ENCODE measurements at places on chromosomes 16 and 17.

DNA sequence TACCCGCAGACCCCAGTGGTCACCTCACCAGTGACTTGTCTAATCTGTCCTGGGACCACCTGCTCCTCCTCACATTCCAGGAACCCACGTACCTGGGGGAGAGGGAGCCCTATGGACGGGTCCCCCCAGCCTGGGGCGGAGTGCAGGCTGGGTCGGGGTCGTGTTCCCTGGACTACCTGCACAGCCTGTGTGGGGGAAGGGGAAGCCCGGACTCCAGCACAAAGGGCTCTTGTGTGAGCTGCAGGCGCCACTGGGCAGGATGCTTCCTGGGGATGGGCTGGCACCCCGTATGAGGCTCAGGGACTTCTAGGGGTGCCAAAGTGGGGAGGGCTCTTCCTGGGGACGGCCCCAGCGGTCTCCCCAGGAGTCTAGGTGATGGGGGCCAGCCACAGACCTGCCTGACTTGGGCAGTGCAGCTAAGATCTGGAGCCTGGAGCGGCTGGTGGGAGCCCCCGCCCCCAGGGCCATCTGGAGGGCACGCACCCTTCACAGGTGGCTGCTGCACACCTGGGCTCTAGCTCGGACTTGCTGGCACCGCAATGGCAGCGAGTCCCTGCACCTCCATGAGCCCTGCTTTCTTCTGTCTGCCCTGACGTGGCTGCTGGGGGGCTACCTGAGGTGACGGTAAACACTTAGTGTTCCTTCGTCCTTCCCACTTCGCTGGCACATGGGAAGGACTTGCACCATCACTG, 7.5 kb downstream of the VASN start:
- peaks cover 4% of the 10 kb centered on the region for H3K36me3 ChIP-seq
- no peak overlapping the region for H3K4me3 ChIP-seq
- DNase-seq = no peak
- peaks cover 6% of the 10 kb centered on the region for H3K4me1 ChIP-seq
- no peaks in the 10 kb centered on the region for H3K27me3 ChIP-seq

DNA sequence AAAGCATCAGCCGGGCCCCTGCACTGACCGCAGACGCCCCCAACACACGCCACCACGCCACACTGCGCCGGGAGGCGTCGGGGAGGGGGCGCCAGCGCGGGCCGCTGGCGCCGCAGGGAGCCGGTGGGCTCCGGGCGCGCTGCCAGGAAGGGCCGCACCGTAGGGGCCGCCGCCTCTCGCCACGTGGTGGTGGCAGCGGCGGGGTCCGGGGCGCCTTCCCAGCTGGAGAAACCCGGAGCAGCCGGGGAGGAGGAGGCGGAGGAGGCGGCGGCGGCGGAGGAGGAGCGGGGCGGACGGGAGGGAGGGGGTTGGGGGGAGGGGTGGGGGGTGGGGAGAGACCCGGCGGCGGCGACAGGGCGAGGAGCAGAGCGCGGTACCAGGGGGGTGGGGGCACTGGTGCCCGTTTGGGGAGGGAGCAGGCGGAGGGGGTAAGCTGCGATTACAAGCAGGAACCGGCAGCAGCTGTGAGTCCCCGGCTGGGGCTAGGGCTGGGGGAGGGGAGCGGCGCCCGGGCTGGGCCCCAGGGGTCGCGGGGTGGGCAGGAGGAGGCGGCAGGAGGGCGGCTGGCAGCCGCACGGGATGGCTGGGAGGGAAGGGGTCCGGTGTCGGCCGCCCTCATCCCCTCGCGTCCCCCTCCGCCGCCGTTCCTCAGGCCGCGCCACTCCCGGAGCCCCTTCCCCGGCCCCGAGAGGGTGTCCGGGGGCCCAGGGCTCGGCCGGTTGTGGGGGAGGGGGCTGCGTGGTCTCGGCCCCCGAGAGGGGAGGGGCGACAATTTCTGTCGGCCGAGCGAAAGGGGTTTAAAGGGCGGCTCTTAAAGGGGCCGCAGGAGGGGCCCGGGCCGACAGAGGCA, at the start of gene TBKBP1:
TBKBP1 (plus strand) TSS at position 431 of the 850 bp plus-strand sequence. CDS start 1,952 bp downstream, outside the sequence.
- no peaks in the 10 kb centered on the region for H3K27me3 ChIP-seq
- H3K4me3 ChIP-seq = peak within 1 kb of the TSS; percentile 79
- peak; percentile 76 for DNase-seq
- peaks cover 19% of the 10 kb centered on the region for H3K36me3 ChIP-seq
- peaks cover 64% of the 10 kb centered on the region for H3K4me1 ChIP-seq
- peak within 1 kb of the TSS; percentile 89 for H3K27ac ChIP-seq

GRCh38 chr16:17145029-17145428, 325.7 kb downstream of the XYLT1 start:
- no peak overlapping the region for H3K4me3 ChIP-seq
- H3K36me3 ChIP-seq = peaks cover 4% of the 10 kb centered on the region
- H3K27ac ChIP-seq = no peak overlapping the region
- no peaks in the 10 kb centered on the region for H3K4me1 ChIP-seq

DNA sequence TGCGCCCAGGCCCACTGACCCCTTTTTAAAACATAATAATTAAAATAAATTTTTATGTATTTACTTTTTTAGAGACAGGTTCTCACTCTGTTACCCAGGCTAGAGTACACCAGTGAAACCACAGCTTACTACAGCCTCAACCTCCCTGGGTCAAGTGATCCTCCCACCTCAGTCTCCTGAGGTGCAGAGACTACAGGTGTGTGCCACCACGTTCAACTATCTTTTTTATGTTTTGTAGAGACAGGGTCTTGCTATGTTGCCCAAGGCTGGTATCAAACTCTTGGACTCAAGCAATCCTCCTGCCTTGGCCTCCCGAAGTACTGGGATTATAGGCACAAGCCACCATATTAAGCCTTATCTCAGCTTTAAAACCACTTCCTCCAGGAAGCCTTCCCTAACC, 56.1 kb upstream of the BCAR1 start:
- DNase-seq = no peak
- H3K36me3 ChIP-seq = peaks cover 28% of the 10 kb centered on the region
- H3K27me3 ChIP-seq = no peaks in the 10 kb centered on the region

GRCh38 chr17:50426472-50426782, 409 bp downstream of the ACSF2 start:
- H3K4me3 ChIP-seq = peak overlapping the region; percentile 76
- peaks cover 27% of the 10 kb centered on the region for H3K4me1 ChIP-seq
- H3K36me3 ChIP-seq = no peaks in the 10 kb centered on the region
- peak overlapping the region; percentile 48 for H3K27ac ChIP-seq

DNA sequence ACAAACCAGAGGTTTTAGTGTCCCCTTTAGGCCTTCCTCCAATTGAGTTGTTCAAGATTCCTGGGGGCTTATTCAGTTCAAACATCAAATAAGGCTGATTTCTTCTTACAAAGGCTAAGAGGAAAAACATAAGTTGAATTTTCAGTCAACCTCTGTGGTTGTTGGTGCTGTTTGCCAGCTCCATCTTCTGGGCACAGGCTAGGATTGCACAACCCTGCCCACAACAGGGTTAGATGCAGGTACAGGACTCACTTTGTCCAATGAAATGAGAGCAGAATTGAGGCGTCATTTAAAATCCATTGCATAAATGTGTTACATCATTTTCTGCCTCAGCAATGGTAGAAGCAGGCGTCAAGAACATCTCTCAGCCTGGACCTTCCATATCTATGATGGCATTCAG, 173.3 kb downstream of the PMP22 start:
- no peaks in the 10 kb centered on the region for H3K4me1 ChIP-seq
- H3K27me3 ChIP-seq = peaks cover 7% of the 10 kb centered on the region
- H3K36me3 ChIP-seq = no peaks in the 10 kb centered on the region
- DNase-seq = peak; percentile 6

- H3K4me3 ChIP-seq = no peak overlapping the region
- H3K27me3 ChIP-seq = no peaks in the 10 kb centered on the region
- no peak overlapping the region for H3K27ac ChIP-seq
- DNase-seq = no peak
- H3K4me1 ChIP-seq = no peaks in the 10 kb centered on the region
Observed at GRCh38 chr16:85662482-85662812, 26.3 kb downstream of the GINS2 start.

DNA sequence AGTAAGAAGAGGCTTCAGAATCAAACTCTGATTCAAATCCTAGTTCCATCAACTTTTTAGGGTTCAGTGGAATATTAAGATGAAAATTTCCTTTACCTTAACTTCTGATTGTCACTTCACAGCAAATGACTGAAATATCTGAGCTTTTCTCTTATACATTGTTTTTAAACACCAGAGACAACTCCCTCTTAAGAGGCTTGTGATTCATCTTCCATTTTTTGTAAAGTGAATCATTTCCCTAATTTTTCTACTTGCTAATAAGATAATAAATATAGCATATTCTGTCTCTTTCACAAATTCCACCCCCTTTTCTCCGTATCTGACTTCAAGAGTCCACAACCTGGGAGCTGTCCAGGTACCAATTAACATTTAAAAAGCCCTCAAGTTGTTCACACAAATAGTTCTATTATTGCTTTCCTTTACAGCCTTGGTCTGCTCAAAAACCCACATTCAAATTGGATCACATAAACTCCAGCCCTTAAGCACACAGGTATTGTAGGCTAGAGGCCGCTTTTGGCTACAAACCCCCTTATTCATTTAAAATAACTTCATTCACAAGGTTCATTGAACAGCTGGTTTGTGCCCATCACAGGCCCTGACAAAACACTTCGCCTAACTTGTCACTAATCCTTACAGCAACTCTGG, 14.1 kb upstream of the UTP6 start:
- peaks cover 2% of the 10 kb centered on the region for H3K36me3 ChIP-seq
- peaks cover 23% of the 10 kb centered on the region for H3K4me1 ChIP-seq
- H3K27ac ChIP-seq = no peak overlapping the region
- H3K4me3 ChIP-seq = no peak overlapping the region
- H3K27me3 ChIP-seq = peaks cover 24% of the 10 kb centered on the region
- no peak for DNase-seq

GRCh38 chr16:87850009-87851006, 19.0 kb downstream of the SLC7A5 start:
- no peaks in the 10 kb centered on the region for H3K27me3 ChIP-seq
- H3K27ac ChIP-seq = peak overlapping the region; percentile 25
- H3K36me3 ChIP-seq = peaks cover 76% of the 10 kb centered on the region
- peak; percentile 87 for DNase-seq

DNA sequence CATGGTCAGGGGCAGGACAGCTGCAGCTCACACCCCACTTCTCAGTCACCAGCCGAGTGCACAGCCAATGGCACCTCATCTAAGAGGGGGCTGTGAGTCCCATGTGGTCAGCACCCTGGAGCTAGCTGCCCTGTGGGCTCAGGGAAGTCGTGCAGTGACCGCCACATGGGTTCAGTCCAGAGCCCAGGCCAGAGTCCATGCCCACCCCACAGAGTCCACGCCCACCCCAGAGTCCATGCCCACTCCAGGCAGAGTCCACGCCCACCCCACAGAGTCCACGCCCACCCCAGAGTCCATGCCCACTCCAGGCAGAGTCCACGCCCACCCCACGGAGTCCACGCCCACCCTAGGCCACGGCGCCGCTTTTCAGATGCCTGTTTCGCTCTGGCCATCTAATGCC, 24.1 kb downstream of the SLC7A5 start:
- H3K4me1 ChIP-seq = peaks cover 9% of the 10 kb centered on the region
- H3K36me3 ChIP-seq = peaks cover 78% of the 10 kb centered on the region
- no peak overlapping the region for H3K27ac ChIP-seq
- H3K4me3 ChIP-seq = no peak overlapping the region

GRCh38 chr16:11409398-11409797, 64.1 kb downstream of the RMI2 start:
- H3K36me3 ChIP-seq = no peaks in the 10 kb centered on the region
- H3K4me3 ChIP-seq = no peak overlapping the region
- DNase-seq = no peak
- H3K4me1 ChIP-seq = no peaks in the 10 kb centered on the region

DNA sequence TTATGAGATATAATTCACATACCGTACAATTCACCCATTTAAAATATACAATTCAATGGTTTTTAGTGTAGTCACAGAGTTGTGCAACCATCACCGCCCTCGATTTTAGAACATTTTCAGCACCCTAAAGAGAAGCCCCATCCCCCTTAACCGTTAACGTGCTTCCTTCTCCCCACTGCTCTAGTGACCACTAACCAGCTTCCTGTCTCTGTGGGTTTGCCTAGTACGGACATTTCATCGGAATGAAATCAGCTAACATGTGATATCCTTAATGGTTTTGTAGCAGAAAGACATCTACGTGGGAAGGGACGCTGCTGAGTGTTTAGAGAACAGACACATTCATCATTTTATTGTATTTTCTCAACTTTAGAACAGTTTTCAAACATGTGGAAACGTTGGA, 80.8 kb upstream of the HSBP1 start:
- H3K27ac ChIP-seq = no peak overlapping the region
- DNase-seq = no peak
- H3K4me3 ChIP-seq = no peak overlapping the region
- no peaks in the 10 kb centered on the region for H3K4me1 ChIP-seq
- no peaks in the 10 kb centered on the region for H3K36me3 ChIP-seq

GRCh38 chr17:56448371-56448770, 145.1 kb upstream of the NOG start:
- no peak for DNase-seq
- peaks cover 6% of the 10 kb centered on the region for H3K27me3 ChIP-seq
- H3K4me3 ChIP-seq = no peak overlapping the region
- H3K27ac ChIP-seq = no peak overlapping the region
- H3K4me1 ChIP-seq = no peaks in the 10 kb centered on the region

DNA sequence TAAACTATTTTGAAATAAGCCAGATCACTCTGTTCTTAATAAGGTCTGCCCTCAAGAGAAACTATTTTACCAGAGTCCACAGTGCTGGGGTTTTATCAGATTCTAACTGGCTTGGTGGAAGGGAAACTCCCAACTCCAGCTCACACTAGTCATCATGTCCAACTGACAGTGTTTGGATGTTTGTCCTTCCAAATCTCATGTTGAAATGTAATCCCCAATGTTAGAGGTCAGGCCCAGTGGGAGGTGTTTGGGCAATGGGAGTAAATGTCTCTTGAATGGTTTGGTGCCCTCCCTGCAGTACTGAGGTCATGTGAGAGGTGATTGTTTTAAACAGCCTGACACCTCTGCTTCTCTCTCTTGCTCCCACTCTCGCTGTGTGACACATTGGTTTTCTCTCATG, 1301.0 kb upstream of the CDH8 start:
- H3K4me1 ChIP-seq = no peaks in the 10 kb centered on the region
- no peak overlapping the region for H3K4me3 ChIP-seq
- no peak for DNase-seq
- no peaks in the 10 kb centered on the region for H3K27me3 ChIP-seq

- H3K4me1 ChIP-seq = peaks cover 4% of the 10 kb centered on the region
- no peak overlapping the region for H3K27ac ChIP-seq
- H3K27me3 ChIP-seq = no peaks in the 10 kb centered on the region
Observed at GRCh38 chr16:70396246-70396904, 42.5 kb downstream of the ST3GAL2 start.

DNA sequence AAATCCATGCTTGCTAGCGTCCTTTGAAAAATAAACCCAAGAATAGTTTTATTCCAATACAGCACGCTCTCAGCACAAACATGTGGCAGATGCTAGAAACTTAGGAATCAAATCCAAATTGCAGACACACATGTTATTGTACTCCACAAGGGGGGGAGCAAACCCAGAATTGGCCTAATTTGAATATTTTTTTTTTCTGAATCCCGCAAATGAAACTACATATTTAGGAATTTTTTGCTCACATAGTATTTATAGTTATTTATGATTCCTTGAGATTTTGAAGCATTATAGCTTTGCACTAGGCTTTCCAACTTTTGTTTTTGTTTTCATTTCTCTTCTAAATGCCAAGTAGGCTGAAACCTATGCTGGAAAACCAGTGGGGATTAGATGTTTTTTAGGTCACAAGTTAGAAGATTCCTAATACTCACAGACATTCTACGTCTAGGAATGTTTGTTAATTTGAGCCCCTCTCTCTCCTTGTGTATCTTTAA, 59.3 kb upstream of the CDH11 start:
- no peak overlapping the region for H3K4me3 ChIP-seq
- no peak overlapping the region for H3K27ac ChIP-seq
- H3K4me1 ChIP-seq = no peaks in the 10 kb centered on the region
- no peaks in the 10 kb centered on the region for H3K27me3 ChIP-seq

Data from activated CD4-positive, alpha-beta T cell treated with anti-CD3 and anti-CD28 coated beads for 36 hours (primary cell).